Hindlimb muscle (tissue), 1 donor: ENCODE measurements at places on chromosomes 1 and 21.

DNA sequence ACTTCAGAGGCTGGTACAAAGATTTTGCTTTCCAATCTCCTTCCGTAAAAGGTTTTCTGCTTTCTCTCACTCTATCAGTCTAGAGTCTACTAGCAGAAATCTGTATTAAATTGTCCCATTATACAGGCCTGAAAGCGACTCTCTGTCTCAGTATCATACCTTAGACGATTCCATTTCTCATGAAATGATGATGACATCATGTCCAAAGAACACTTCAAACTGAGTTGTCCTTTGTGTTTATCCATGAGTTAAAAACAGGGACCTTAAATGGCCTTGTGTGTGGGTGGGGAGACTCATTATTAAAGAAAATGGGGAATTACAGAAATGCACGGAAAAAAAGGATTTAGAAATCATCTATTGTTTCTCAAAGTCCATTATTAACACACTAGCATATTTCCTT, 21.0 kb upstream of the SLC44A3 start:
- DNase-seq = no peak

- peak; percentile 31 for DNase-seq
Measured at GRCh38 chr1:145962157-145963102, 1.9 kb downstream of the ANKRD34A start.

GRCh38 chr1:68046885-68047658, 3.4 kb downstream of the DIRAS3 start:
- DNase-seq = no peak

DNA sequence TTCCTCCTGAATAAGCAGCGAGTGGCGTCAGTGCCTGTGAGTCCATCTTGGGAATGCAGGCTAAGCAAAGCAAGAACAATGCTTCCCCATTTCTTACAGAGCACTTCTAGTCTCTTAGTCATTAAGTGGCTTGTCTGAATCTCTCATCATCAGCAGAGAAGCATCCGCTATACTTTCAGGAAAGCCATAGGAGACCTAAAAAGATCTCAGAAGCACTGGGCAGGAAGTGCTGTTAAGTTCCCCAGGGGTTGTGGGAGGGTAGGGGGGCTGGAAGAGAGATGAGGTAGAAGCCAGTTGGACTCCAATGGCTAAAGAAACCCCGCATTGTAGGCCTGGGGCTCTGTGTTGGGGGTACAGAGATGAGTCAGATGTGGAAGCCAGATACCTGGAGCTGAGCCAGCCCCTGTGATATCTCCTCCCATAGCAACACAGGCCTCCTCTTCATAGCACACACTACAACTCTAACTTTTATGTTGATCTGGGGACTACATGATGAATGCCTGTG, 44.9 kb downstream of the SYT6 start:
- DNase-seq = peak; percentile 25

- DNase-seq = no peak
Measured at GRCh38 chr1:17746920-17747319, 8.2 kb upstream of the ACTL8 start.

- no peak for DNase-seq
Measured at GRCh38 chr1:54375712-54376429, 30.3 kb downstream of the SSBP3 start.

DNA sequence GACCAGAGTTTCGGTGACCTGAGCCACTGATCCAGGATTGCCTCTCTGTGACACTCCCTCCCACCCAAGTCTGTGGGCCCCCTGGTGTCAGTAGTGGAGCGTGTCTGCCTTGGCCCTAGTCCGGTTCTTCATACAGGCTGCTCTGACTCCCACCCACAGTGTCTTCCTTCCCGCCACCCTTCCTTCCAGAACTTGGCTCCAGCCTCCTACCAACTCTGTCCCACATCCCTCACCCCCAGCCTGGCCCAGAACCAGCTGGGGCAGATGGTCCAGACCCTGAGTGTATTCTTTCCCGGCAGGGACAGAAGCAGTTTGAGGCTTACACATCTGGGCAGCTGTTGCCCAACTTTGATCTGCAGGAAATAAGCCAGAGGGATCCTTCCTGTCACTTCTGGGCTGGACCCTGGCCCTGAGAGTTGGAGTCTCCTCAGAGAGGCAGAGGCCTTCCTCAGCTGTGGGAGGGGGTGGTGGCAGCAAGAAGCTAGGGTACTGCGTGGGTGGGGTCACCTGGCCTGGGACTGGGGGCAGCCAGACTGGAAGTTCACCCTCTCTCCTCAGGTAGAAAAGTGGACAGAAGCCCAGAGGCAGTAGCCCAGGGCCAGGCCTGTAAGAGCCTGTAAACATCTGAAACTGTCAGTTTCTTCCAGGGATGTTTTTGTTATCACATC, 43.1 kb upstream of the EPS8L3 start:
- DNase-seq = no peak

DNA sequence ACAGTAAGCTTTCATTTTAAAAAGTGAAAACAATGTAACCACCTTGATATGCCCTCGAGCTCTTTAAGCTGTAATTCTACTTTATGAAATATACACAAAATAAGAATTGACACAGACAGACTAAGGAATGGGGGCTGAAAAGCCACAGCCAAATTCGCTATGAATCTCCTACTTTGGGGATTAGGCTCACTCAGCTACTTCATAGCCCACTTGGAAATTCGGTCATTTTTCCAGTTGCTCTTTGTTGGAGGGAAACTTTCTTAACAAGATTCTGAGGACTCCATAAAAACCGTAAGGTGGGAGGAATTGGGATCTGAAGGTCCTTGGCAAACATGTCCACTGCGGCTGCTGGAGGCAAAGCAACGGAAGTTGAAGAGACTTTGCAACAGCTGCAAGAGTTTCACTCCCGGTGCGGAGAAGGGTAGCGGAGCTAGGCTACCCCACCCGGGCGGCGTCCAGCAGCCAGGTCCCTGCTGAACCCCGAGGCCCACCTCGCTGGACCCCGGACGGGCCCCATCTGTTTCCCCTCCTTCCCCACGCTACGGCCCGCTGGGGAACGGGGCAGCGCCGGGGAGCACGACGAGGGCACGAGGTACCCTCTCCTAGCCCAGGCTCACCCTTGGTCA, 634 bp downstream of the MYCBP start:
- DNase-seq = no peak

- DNase-seq = no peak
Measured at GRCh38 chr1:203598752-203599151, 27.9 kb upstream of the ATP2B4 start.

DNA sequence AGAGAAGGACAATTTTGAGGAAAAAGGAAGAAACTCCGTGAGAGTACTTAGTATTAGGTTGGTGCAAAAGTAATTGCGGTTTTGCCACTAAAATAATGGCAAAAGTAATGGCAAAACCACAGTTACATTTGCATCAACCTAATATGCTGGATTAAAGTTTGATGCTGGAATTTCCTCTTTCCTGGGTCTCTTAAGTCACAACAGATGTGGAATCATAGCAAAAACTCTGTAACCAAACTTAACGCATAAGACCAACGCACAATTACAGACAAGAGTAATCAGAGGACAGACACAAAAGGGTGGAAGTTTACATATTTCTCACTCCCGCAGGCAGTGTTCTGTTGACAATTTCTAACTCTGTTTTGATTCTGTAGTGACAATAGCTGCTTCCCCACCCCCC, 182.4 kb downstream of the BACH1 start:
- no peak for DNase-seq

GRCh38 chr1:64041371-64042131, 161.9 kb upstream of the UBE2U start:
- no peak for DNase-seq

DNA sequence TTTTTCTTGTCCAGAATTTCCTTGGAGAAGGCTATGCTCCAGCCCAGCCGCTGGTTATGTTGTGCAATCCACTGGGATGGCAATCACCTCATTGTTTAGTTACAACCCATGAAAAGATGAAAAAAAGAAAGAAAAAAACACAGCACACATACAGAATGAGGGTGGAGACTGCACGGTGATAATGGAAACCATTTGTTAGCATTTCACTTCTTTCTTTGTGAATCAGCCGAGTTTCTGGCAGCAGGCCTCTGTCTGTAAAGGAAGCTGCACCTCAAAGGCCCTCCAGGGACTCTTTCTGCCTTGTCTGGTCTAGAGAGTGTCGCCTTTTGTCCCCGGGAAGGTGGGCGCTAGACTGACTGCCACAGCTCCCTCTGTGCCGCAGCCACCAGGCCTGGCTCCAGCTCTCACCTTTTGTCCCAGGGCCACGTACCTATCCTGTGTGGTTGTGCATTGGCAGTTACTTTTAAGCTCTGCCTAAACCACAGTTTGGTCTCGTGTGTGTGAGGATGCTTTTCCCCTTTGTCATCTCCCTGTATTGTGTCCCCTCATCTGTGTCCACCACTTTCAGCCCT, 35.6 kb downstream of the NGF start:
- DNase-seq = no peak

DNA sequence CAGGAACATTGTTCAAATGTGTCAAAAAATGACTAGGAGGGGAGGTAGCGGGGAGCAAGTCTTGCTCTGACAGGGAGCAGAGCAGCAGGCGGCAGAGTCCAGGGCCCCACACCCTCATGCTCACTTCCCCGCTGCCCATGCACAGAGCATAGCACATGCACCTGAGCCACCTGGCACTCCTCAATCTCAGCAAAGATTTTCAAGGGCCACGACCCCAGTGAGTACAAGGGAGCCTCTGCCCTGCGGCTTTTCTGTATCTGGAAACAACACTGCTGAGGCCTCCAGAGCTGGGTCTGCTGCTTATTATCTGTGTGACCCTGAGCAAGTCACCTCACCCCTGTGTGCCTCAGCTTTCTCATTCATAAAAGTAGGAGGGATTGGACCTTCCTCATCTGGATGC, 1.1 kb upstream of the GJB3 start:
- no peak for DNase-seq

DNA sequence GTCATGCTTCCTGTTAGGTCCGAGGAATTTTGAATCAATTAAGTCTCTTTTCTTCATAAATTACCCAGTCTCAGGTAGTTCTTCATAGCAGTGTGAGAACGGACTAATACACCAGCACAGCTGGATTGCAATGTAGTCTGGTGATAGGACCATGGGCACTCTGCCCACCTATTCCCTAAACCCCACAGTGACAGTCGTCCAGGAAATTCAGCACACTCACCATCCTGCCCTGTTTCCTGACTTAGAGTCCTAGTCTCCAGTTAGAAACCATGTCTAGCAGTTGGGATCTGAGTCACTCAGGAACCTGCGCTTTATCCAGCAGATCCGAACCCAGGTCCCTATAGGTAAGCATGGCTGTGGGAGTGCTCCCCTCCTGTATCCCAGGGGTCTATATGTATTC, 149.3 kb upstream of the TNR start:
- no peak for DNase-seq

GRCh38 chr1:56370513-56370912, 208.8 kb downstream of the PLPP3 start:
- DNase-seq = no peak

GRCh38 chr1:248808876-248809275, 16.8 kb downstream of the SH3BP5L start:
- DNase-seq = no peak

- no peak for DNase-seq
Measured at GRCh38 chr21:33332143-33332542, 7.4 kb downstream of the IFNAR1 start.

DNA sequence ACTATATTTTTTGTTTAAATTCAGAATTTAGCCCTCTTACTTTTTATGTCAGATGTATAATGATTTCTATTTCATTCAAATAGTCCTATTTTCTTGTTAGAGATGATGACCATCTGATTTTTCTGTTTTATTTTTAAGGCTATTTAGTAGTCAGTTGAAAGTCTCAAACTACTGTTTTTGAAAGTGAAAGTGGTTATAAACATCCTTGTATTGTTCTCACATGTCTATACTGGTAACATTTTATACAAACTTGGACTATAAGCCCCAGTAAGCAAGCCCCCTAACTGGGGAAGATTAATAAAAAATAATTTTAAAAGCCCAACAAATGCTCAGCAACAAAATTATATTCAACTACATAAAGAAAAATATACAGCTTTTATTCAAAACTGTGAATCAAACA, 271.3 kb upstream of the RGS18 start:
- no peak for DNase-seq

GRCh38 chr1:84704872-84705417, 14.7 kb upstream of the SSX2IP start:
- no peak for DNase-seq

DNA sequence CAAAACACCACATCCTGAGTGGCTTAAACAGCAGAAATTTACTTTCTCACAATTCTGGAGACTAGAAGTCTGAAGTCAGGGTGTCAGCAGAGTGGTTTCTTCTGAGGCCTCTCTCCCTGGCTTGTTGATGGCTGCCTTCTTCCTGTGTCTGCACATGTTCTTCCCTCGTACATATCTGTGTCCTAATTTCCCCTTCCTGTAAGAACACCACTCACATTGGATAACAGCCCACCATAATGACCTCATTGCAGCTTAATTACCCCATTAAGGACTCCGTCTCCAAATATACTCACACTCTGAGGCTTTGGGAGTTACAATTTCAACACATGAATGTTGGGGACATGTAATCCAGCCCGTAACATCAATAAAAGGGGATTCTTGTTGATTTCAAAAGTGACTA, 23.4 kb downstream of the C8A start:
- DNase-seq = no peak

- DNase-seq = no peak
Measured at GRCh38 chr1:63200676-63201075, 121.7 kb upstream of the FOXD3 start.

DNA sequence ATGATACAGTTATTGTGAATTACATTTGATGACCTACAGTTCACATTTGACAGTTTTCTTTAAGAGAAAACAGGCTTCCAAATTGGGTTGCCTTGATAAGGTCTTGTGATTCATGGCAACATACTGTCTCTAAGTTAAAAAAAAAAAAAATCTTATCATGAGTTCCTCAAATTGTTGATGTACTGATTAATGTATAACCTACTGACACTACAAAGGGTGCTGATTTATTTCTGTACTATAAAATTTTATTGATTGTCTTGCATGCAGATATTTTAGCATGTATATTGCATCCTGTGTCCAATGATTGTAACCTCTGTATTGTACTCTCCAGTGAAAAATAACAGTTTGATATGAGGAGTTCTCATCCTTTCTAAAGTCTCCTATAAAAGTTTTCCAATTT, 197.3 kb upstream of the IVNS1ABP start:
- DNase-seq = no peak

GRCh38 chr1:63626222-63626621, 33.0 kb downstream of the PGM1 start:
- DNase-seq = no peak

GRCh38 chr1:18949686-18950400, 6.6 kb downstream of the IFFO2 start:
- peak; percentile 57 for DNase-seq

- DNase-seq = no peak
Measured at GRCh38 chr1:2583871-2584351, 2.7 kb upstream of the PRXL2B start.

DNA sequence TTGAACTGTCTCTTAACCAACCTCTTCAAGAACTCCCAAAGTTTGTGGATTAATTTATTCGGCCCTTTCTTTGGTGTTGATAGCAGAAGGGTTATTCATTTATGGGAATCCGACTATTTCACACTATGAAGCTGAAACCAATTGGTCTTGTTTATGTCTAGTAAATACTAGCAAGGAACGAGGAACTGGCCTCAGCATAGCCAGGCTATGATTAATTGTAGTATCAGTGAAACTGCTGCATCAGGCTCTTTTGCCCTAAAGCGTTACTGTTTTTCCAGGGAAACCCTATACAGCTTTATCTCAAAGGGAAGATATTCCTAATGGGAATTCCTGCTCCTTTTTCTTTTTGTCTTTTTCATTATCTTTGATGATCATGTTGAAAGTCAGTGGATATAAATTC, 35.1 kb downstream of the CLEC20A start:
- DNase-seq = no peak

GRCh38 chr1:3504151-3504821, 49.8 kb downstream of the ARHGEF16 start:
- no peak for DNase-seq
